ENCODE measurements at places on chromosomes 2 and 18.

- no peaks in the 10 kb centered on the region for H3K36me3 ChIP-seq
- H3K27me3 ChIP-seq = no peaks in the 10 kb centered on the region
- H3K27ac ChIP-seq = no peak overlapping the region
- DNase-seq = no peak
- H3K4me3 ChIP-seq = no peak overlapping the region
- no peaks in the 10 kb centered on the region for H3K4me1 ChIP-seq
These were observed 101.2 kb upstream of the SEC11C start for GRCh38 chr18:59038295-59039039.

DNA sequence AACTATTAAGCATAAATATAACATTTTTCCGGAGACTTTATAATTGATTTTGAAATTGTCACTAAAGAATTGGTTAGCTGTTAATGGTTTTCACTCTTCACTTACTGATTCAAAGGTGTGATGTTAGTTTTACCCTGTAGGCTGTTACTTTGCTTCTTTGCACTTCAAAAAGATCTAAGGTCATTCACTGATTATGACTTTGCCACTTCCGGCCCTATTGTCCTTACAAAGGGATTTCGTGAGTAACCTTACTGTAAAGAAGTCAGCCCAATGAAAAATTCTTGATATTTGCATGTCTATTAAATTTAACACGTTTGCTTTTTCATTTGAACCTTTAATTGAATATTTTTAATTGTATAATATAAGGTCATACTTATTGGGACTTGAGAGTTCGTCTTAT, 61.4 kb downstream of the GREB1L start:
- no peak for DNase-seq
- H3K27me3 ChIP-seq = no peaks in the 10 kb centered on the region
- no peak overlapping the region for H3K27ac ChIP-seq

DNA sequence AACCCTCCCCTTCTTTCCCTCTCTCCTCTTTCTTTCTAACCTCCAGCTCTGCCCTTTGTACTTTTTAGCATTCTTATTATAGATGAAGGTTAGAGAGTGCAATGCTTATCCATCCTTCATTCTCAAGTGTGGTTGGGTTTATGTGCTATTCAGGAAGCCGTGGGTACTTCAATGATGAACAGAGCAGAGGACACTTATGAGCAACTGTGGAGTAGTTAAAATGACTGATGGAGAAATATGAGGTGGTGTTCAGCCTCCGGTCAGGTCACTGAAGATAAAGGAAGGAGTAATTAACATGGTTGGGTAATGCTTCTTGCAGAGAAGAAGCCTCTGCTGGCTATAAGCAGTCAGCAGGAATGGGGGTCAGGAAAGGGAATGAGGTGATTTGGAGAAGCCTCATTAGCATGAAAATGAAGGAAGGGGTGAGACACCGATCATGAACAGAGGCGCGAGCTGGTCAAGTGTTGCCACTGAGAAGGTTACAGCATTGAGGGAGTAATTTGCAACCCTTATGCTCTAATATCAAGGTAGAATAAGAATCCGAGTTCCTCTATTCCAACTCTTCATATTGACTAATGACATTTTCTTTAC, 174.7 kb downstream of the LPIN1 start:
- H3K36me3 ChIP-seq = no peaks in the 10 kb centered on the region
- H3K27ac ChIP-seq = no peak overlapping the region
- no peak for DNase-seq
- H3K4me3 ChIP-seq = no peak overlapping the region
- H3K4me1 ChIP-seq = no peaks in the 10 kb centered on the region

DNA sequence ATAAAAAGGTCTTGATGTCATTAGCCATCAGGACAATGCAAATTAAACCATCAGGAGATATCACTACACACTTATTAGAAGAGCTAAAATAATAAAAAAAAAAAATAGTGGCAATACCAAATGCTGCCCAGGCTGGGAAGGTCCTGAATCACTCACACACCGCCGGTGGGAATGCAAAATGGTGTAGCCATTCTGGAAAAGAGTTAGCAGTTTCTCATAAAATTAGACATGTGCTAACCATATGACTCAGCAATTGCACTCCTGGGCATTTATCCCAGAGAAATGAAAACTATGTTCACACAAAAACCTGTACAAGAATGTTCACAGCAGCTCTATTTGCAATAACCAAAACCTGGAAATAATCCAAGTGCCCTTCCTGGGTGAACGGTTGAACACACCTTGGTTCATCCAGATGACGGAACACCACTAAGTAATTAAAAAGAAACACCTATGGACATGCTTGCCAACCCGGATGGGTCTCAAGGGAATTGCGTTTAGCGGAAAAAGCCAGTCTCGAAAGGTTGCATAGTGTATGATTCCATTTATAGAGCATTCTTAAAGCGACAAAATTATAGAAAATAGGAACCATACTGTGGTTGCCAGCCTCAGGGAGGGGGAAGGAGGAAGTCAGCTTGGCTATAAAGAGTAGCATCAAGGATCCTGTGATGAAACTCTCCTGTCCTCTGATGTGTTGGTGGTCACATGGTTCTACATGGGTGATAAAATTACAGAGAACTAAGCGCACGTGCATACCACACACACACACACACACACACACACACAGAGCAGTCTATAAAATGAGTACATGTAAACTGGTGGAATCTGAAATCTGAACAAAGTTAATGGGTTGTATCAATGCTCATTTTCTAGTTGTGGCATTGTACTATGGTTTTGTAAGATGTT, 4.6 kb downstream of the MBP start:
- H3K36me3 ChIP-seq = no peaks in the 10 kb centered on the region
- no peaks in the 10 kb centered on the region for H3K4me1 ChIP-seq
- H3K27ac ChIP-seq = no peak overlapping the region
- no peak for DNase-seq
- H3K27me3 ChIP-seq = no peaks in the 10 kb centered on the region
- H3K4me3 ChIP-seq = no peak overlapping the region

DNA sequence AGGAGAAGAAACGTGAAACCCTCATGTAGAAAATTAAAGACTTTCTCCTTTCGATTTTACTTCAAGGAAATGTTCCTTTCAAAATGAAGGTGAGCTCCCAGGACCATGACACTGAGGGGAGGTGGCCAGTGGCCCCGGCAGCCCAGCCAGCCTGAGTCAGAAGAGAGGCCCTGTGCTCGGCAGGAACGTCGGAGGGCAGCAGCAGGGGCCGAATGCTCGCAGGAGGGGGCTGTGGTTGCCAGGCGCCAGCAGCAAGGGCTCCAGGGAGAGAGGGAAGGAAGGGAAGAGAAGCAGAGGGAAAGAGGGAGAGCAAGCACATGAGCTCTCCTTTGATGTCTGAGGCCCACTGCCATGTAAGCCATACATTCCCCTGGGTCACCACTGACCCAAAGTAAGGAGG, 73.3 kb upstream of the ACKR3 start:
- no peaks in the 10 kb centered on the region for H3K36me3 ChIP-seq
- H3K4me3 ChIP-seq = no peak overlapping the region
- H3K4me1 ChIP-seq = no peaks in the 10 kb centered on the region
- H3K27me3 ChIP-seq = no peaks in the 10 kb centered on the region

All from MM.1S (cell line).